ENCODE measurements at places on chromosomes 4 and X.
A peak's percentile ranks its signal among the peaks of the same experiment; 100 is the strongest.

DNA sequence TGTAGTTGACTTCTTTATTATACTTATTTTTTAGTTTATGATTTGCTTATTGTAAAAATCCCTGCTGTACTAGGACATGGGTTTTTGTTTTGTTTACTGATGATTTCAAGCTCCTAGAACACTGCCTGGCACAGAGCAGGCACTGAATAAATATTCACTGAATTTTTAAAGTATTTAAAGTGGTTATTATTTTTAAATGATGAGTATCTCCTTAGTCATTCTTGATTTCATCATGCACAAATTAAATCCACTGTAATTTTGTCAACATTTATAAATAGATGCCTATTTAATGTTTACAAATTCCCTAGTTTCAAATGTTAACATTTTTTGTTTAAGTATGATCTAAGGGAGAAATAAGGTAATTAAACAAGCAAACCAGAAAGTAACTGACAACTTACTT lies 367.9 kb upstream of the SLIT2 start:
- no peak for DNase-seq

DNA sequence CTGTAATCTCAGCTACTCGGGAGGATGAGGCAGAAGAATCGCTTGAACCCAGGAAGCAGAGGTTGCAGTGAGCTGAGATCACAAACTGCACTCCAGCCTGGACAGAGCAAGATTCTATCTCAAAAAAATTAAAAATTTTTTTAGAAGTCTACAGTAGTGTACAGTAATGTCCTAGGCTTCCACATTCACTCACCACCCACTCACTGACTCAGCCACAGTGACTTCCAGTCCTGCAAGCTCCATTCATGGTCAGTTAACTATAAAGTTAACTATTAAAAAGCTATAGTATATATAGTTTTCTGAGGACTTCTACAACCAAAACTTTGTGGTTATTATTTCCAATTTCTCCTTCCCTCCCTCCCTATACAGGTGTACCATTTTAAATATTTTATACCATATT lies 34.7 kb upstream of the NEUROG2 start:
- no peak for DNase-seq

- no peak for DNase-seq
These were observed 160.8 kb downstream of the DKK2 start for GRCh38 chr4:106875340-106875739.

GRCh38 chr4:75497133-75497532 lies 17.1 kb downstream of the RCHY1 start:
- DNase-seq = no peak

DNA sequence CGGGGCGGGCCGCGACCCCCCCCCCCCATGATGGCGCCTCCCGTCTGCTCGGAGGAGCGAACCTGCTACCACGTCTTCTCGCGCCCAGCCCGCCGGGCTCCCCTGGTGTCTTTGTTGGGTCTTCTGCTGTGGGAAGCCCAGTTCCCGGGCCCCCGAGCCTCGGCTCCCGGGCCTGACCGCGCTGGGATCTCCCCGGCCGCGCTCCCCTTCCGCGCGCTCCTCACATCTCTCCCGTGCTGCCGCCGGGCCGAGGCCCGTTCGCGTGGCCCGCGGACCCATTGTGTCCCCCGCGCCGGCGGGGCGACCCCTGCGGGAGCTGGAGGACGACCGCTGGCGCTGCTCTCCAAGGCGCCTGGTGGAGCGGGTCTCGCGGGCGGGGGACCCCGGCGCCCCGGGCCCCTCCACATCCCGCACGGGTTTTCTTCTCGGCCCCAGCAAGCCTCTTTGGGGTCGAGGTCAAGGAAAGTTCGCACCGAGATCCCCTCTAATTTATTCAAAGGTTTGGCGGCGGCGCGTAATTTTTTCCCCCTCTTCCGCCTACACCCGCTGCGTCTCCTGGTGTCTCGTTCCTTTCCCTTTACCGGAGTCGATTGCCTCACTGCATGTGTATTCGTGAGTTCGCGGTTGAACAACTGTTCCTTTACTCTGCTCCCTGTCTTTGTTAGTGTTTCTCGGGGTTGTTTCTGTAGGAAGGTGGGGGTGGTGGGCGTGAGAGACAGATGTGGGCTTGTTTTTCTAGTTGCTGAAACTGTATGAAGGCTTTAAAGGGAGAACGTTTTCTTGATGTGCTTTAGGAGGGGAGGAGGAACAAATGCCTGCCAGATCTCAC lies 770 bp downstream of the SMAD1 start:
- peak; percentile 52 for DNase-seq

GRCh38 chr4:151175754-151176631 lies 76.6 kb downstream of the RPS3A start:
- no peak for DNase-seq

DNA sequence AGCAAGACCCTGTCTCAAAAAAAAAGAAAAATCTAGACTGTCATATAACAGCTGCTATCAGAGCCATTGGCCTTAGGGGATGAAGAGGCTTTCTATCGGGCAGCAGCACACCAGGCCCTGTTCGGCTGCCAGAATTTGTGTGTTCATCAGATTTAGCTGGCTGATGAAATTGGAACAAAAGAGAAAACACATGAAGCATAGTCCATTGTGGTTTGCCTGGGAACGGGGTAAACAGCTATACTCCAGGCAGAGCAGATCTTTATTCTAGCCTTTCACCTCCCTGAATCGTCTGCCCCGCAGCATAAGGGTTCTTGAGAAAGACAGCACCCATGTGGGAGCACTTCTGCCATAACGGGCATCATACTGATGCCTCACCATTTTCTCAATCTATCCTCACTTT lies 11.6 kb downstream of the TKTL1 start:
- no peak for DNase-seq

GRCh38 chrX:42686706-42687105 lies 91.3 kb downstream of the PPP1R2C start:
- DNase-seq = no peak

GRCh38 chr4:108685036-108685686 lies 34.8 kb downstream of the OSTC start:
- no peak for DNase-seq

GRCh38 chr4:26916195-26916594 lies 55.6 kb downstream of the STIM2 start:
- DNase-seq = no peak

GRCh38 chr4:141065872-141066271 lies 67.4 kb downstream of the RNF150 start:
- DNase-seq = no peak

DNA sequence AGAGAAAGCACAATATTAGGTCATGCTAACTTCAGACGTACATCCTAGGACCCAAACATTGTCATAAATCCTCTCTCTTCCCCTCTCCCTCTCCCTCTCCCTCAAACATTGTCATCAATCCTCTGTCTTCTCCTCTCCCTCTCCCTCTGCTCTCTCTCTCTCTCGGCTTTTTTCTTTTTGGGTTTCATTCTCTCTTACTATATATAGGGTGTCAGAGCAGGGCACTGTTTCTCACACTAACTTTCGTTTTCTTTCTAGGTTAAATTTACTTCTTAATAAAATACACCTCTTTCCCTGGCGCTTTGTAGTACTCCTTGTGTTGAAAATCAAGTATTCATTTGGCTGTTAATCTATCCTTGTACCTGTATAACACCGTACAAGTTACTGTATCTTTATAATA lies 37.0 kb upstream of the HERC5 start:
- DNase-seq = no peak

- DNase-seq = peak; percentile 37
These were observed 2.3 kb downstream of the IRF2 start for GRCh38 chr4:184471881-184472613.

DNA sequence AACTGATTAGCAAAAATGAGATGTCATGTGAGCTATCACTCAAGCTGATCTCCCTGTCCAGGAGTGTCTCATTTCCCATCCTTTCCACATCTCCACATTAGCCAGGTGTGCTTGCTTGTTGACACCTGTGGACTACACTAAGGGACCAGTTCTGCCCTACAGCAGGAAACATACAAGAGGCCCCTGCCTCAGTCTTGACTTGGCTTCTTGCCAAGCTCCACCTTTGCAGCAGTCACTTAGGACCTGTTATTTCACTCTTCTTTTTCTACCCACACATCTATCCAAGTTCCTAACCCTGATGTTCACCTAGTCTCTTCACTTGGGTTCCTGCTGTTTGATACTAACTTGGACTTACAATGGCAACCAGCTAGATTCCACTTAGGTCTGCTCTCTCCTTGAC lies 13.2 kb downstream of the FRMD7 start:
- DNase-seq = no peak

GRCh38 chrX:54294306-54294705 lies 63.5 kb downstream of the WNK3 start:
- DNase-seq = no peak

GRCh38 chr4:80171656-80172055 lies 25.6 kb upstream of the PRDM8 start:
- no peak for DNase-seq

DNA sequence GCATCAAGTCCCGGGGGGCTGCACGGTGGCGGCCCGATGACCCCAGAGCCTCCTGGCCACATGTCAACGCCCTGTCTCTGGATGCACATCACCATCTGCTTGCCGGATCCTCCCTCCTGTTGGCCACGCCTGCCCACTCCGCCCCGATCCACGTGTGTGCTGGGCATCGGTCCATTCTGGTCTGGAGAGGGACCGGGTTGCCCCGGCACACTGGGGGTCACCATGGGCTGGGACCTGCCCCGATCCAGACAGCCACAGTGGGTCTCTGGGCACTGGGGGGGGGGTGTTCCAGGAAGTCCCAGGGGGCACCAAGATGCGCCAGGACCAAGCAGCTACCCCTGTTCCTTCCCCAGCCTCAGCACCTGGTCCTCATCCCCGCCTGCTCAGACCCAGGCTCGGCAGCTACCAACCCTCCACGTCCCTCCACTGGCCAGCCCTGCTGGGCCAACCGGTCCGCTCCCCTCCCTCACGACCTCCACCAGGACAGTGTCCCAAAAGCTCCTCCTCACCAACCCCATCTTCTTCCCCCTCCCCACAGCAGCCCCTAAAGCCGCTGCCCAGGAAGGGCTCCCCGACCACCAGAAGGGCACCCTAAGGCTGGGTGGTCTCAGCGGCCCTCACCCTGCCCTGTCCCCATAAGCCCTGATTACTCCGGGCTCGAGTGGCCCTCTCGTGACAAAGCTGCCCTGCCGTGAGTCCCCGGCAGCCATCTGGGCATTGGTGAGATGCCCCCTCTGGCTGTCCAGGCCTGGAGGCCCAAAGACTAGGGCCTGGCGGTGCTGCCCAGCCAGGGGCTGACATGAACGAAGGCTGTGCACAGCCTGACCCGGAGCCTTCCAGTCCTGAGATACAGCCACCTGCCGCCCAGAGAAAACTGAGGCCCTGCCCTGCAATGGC lies 4.6 kb downstream of the CTBP1 start:
- no peak for DNase-seq

- no peak for DNase-seq
These were observed 81.4 kb downstream of the ANTXR2 start for GRCh38 chr4:79991601-79992000.

DNA sequence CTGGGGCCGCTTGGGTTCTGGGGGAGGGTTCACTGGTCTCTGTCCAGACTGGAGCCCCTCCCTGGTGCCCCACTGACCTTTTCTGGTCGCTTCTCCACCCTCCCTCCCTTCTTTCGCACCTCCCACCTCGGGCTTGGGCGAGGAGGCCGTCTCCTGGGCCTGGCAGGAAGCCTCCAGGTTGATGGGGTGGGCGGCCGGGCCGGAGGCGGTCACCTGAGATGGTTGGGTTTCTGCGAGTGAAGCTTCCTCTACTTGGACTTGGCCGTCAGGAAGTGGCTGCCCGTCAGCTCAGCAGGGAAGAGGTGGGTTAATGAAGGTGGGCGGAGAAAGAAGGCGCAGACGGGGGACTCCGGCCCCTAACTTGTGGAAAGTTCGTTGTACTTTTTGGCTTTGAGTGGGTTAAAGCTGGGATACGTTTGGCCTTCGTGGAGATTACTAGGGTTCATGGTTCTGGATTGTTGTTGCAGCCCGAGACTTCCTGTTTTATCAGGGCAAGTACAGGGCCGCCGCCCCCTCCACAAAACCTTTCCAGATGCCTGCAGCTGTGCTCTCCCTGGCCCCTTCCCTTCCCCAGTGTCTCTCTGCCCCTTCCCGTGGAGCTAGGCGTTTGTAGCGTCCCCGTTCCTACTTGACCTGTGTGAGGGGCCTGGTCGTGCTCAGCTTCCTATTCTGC lies 1.2 kb downstream of the AKAP17A start:
- peak; percentile 38 for DNase-seq

GRCh38 chr4:89254847-89255246 lies 52.8 kb downstream of the GPRIN3 start:
- DNase-seq = peak; percentile 29

DNA sequence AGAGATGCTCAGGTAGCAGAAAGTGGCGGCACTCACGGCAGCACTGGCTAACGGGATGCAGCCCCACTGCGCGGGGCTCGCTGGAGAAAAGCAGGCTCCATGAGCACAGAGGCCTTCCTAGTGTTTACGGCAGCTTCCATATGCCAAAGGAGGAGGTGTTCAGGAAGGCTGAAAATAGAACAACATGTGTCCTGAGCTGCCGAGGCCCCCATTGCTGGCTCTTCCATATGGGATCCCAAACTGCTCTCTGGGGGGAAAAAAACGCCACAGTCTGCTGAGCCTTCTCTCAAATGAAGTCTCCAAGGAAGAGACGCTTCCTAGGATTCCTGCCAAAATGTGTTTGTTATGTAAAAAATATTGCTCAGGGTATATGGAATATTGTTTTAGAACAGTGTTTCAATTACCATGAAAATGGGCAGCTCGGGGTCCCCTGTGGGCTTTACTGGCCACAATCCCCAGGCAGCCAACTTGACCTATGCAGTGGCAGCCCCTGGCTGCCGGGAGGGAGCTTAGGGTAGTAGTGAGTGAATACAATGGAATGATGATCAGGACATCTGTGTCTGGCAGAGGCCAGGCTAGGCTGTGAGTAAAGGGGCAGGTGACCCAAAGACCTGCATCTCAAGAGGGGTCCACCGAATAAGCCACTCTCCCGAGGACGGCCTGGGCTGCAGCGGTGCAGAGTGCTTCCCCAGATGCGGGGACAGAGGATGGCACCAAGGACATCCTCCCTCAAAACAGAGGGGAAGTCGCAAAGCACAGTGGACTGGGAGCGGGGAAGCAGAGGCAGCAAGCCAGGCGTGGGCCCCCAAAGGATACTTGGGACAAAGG lies 170.1 kb downstream of the AFAP1 start:
- DNase-seq = no peak

DNA sequence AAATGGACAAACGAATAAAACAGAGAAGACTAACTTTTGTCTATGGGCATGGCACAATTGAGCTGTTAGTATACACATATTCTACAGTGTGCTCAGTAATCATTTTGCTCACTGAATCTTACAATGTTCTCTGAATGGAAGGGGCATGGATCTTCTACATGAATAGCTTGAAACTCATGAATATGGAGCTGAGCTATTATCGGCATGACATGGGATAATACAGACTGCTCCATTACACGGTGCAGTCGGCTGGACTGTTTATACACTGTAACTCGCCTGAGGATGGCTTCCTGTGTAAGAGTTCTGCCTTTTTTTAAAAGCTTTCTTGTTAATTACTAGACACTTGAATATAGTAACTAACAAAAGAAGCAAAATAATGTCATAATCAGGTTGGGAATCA lies 368.5 kb upstream of the MAD2L1 start:
- no peak for DNase-seq

GRCh38 chr4:153937289-153937688 lies 148.4 kb upstream of the SFRP2 start:
- DNase-seq = no peak

Measured in kidney capillary endothelial cell (primary cell).